ENCODE measurements at places on chromosomes 7 and 10.
A peak's percentile ranks its signal among the peaks of the same experiment; 100 is the strongest.

DNA sequence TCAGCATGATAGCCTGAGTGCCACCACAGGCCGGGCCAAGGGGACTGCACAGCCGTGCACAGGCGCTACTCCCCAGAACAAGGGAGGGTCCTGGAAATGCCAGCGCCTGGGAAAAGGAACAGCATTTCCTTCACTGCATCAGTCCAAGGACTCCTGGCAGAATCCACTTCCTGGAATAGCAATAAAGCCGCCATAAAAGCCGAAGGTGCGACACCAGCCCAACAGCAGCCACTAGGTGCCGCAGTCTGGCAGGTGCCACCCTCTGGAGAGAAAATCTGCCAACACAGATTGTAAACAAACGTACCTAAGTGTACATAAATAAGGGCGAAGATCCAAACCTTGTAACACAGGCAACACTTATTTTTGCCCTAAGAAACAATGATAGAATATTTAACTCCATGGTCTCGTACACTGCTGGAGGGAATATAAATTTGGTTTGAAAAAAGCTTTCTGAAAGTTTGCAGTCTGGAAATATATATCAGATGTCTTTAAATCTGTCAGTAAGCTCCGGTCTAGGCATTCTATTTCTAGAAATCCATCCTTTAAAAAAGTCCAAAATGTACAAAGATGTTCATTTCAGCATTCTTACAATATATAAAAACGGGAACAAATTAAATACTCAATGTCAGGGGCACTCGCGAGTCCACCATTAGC, 22.2 kb downstream of the VOPP1 start:
- no peaks in the 10 kb centered on the region for H3K36me3 ChIP-seq
- H3K4me1 ChIP-seq: peaks cover 88% of the 10 kb centered on the region
- H3K4me3 ChIP-seq: no peak overlapping the region
- H3K27me3 ChIP-seq: no peaks in the 10 kb centered on the region

DNA sequence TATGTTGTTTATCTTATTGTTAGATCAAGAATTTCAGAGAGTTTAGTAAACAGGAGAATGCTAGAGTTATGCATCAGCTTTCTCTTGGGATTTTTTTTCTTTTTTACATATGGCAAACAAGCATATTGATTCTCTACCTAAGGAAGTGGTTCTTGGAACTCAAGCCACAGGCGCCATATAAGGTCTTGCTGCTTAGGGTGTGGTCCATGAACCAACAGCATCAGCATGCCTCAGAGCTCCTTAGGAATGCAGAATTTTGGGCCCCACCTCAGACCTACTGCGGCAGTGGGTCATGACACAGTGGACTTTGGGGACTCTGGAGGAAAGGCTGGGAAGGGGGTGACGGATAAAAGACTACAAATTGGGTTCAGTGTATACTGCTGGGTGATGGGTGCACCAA, 230.8 kb downstream of the SKAP2 start:
- no peaks in the 10 kb centered on the region for H3K36me3 ChIP-seq
- no peak for DNase-seq
- H3K4me1 ChIP-seq: no peaks in the 10 kb centered on the region
- no peak overlapping the region for H3K4me3 ChIP-seq

DNA sequence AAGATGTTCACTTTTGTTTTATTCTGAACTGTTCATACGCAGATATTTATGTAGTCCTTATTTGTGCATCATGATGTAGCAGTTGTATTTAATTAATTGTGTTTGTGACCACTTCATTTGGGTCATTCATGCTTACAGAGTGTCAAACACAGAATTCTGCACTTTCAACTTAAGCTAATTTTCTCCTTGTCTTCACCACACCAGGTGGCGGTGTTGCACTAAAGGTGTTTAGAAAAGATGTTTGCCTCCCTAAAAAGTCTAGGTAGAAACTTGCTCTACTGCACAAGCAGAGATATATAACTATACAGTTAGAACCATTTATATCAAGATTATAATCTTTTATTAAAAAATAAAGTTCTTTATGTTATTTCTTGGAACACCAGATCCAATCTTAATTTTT, 1.3 kb upstream of the TAS2R38 start:
- H3K4me3 ChIP-seq: no peak overlapping the region
- peak; percentile 48 for DNase-seq
- no peaks in the 10 kb centered on the region for H3K36me3 ChIP-seq
- no peaks in the 10 kb centered on the region for H3K27me3 ChIP-seq
- peaks cover 11% of the 10 kb centered on the region for H3K4me1 ChIP-seq

DNA sequence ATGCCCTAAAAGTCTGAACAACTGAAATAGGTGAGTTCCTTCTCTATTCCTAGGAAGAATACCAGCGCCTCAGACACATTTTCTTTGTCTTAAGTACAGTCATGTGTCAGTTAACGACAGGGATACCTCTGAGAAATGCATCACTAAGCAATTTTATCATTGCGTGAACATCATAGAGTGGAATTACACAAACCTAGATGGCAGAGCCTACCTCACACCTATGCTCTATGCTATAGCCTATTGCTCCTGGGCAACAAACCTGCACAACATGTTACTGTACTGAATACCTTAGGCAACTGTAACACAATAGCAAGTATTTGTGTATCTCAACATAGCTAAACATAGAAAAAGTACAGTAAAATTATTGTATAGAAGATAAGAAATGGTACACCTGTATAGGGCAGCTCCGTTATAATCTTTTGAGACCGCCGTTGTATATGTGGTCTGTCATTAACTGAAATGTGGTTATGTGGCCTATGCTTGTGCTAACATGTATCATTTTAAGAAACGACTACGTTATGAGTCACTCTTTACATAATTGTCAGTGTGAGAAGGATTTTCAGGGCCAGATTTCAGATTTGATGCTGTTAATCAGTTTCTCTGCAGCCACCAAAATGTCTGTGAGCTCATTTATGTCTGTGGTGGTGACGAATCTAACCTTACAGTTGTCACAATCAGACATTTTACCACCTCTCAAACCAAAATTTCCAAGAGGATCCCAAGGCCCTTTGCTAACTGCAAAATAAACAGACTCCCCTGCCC, 66.1 kb upstream of the STK17A start:
- no peak for DNase-seq
- H3K4me3 ChIP-seq: no peak overlapping the region
- H3K27ac ChIP-seq: no peak overlapping the region
- no peaks in the 10 kb centered on the region for H3K27me3 ChIP-seq
- no peaks in the 10 kb centered on the region for H3K36me3 ChIP-seq

GRCh38 chr7:79091661-79092060, 361.8 kb downstream of the MAGI2 start:
- no peak overlapping the region for H3K4me3 ChIP-seq
- no peak overlapping the region for H3K27ac ChIP-seq
- no peaks in the 10 kb centered on the region for H3K4me1 ChIP-seq
- no peaks in the 10 kb centered on the region for H3K27me3 ChIP-seq
- no peak for DNase-seq

DNA sequence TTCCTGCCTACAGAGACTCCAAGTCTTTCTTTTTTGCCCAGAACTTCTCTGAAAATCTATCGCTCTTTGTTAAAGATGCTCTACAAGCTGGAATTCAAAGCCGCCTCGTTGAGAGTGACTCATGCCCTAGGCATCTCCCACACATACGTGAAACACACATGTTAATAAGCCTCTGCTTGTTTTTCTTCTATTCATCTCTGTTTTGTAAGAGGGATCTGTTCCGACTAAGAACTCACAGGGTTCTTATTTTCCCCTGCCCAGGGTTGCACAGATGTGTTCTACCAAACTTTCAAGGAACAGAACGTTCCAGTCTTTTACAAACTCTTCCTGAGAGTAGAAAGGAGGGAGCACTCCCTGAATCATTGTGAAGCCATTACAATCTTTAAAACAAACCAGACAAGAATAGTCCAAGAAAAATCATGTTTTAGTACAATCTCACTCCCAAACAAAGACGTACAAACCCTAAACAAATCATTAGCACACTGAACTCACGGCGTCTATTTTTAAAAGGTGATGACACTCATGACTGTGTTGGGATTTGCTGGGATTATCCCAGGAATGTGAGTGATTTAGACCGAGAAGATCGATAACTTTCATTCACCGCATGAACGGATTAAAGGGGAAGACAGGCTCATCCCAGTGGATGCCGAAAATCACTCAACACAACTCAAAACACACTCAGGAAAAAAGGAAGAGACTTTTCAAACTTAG, 55.3 kb upstream of the INPP5A start:
- H3K4me1 ChIP-seq: peaks cover 2% of the 10 kb centered on the region
- H3K27ac ChIP-seq: no peak overlapping the region
- no peak for DNase-seq
- no peaks in the 10 kb centered on the region for H3K27me3 ChIP-seq
- H3K4me3 ChIP-seq: no peak overlapping the region
- no peaks in the 10 kb centered on the region for H3K36me3 ChIP-seq

DNA sequence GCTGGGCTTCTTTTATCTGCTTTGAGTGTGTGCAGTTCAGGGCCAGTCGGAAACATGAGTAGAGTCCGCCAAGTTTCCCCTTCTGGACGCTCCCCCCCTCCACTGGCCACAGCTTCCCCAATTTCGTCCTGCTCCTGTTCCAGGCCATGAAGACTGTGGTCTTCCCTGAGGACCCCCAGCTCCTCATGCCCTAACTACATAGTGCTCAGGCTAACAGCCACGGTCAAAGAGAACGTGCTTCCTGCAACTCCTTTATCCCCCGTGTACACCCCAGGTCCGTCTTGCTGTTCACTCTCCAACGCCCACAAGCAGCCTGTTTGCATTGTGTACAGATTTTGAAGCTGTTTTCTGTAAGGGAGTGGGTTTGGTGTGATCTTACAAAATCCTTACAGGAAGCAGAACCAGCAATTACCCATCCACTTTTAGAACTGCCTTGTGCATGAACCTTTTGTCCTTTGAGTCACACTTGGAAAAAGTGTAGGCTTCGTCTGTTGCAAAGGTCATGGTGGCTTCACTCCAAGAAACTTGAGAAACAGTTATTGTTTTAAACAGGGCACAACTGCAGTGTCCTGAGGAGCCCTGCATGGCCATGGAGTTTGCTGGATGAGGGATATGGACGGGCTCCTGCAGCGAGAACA, 77.0 kb upstream of the FAM20C start:
- H3K27me3 ChIP-seq: peaks cover 11% of the 10 kb centered on the region
- H3K4me1 ChIP-seq: peaks cover 19% of the 10 kb centered on the region
- no peak for DNase-seq
- peaks cover 19% of the 10 kb centered on the region for H3K36me3 ChIP-seq
- H3K4me3 ChIP-seq: no peak overlapping the region
- H3K27ac ChIP-seq: no peak overlapping the region

Measured in WTC11 (cell line).